Kidney capillary endothelial cell (primary cell): ENCODE measurements at places on chromosomes 2 and 18.

DNA sequence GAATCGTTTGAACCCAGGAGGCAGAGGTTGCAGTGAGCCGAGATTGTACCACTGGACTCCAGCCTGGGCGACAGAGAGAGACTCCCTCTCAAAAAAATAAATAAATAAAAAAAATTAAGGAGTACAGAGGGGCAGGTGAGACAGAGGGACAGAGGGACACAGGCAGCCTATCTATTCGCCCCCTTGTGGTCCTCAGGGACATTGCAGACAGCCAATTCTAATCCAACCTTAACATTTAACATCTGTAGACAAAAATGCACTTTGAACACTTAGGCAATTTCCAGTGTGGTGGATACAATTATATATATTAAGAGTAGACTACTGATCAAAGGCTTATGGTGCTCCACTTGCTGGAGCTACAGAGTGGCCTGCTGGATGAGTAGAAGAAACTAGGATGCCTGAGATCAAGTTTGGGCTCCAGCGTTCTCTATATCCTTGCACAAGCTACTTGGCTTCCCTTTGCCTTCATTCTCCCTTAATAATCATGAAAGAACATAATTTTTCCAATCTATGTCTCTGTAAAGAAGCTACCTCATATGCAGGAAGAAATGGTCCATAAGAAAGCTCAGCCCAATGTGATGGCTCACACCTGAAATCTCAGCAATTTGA is 8.2 kb upstream of the SMARCAL1 start:
- peak; percentile 40 for DNase-seq

GRCh38 chr2:9261231-9261883 is 54.7 kb downstream of the ASAP2 start:
- no peak for DNase-seq

DNA sequence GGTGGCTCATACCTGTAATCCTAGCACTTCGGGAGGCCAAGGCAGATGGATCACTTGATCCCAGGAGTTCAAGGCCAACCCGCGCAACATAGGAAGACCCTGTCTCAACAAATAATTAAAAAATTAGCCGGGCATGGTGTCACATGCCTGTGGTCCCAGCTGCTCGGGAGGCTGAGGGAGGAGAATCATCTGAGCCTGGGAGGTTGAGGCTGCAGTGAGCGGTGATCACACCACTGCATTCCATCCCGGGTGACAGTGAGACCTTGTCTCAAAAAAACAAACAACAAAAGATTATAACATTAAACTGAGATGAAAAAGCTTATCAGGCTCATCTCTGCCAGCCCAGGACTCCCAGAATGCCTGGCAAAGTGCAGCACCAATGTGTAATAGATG is 50.5 kb downstream of the PAPOLG start:
- DNase-seq = no peak

GRCh38 chr2:217998926-217999594 is 3.7 kb downstream of the TNS1 start:
- DNase-seq = no peak

DNA sequence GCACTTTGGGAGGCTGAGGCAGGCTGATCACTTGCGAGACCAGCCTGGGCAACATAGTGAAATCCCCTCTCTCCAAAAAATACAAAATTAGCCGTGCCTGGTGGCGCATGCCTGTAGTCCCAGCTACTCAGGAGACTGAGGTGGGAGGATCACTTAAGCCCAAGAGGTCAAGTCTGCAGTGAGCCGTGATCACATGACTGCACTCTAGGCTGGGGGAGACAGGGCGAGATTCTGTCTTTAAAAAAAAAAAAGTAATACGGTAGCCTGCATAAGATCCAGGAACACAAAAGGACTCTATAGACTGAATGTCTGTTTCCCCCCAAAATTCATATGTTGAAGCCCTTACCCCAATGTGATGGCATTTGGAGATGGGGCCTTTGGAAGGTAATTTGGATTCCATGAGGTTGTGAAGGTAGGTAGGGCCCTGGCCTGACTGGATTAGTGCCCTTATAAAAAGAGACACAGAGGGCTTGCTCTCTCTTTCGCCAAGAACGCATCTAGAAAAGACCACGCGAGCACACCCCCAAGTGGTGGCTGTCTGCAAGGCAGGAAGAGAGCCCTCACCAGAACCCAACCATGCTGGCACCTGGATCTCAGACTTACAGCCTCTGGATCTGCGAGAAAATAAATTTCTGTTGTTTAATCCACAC is 17.0 kb downstream of the MBOAT2 start:
- DNase-seq = no peak

DNA sequence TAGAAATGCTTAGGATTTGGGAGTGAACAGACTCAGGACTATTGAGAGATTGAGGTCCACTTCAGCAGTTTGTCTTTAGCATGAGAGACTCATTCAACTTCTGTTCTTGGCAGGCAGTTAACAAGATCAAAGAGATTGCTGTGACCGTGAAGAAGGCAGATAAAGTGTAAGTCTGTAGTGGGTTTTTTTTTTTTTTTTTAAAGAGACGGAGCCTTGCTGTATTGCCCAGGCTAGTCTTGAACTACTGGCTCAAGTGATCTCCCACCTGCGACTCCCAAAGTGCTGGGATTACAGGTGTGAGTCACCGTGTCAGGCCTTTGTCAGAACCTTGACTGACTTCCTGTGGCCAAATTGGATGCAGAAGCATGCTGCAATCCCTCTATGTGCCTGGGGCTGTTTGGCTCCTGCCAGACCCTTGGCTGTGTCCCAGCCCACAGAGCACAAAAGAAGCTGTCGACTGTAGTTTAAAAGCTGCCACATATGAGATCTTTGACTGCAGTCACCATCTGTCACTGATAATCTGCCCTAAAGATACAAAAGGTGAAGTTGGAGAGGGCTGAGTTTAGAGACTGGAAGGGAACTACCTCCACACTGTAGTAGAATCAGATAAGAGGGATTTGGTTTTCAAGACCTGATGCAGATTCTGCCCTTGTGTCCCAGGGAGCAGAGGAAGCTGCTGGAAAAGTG is 9.9 kb downstream of the CCT7 start:
- no peak for DNase-seq

DNA sequence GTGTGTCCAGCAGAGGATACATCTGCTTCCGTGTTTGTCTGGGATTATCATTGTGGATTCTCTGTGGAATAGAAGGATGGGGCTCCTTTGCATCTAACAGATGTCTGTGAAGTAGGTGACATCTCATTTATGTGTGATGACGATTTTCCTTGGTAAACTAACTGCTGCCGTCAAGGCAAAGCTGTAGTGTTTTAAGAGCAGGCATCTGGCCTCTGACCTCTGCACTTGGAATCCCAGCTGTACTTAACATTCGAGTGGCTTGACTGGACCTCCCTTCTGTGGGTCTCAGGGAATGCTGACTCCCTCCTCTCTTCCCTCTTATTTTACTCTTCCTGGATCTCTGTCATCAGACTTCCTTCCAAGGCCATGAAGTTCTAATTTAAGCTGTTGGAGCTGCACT is 56.4 kb downstream of the DCDC2C start:
- no peak for DNase-seq

DNA sequence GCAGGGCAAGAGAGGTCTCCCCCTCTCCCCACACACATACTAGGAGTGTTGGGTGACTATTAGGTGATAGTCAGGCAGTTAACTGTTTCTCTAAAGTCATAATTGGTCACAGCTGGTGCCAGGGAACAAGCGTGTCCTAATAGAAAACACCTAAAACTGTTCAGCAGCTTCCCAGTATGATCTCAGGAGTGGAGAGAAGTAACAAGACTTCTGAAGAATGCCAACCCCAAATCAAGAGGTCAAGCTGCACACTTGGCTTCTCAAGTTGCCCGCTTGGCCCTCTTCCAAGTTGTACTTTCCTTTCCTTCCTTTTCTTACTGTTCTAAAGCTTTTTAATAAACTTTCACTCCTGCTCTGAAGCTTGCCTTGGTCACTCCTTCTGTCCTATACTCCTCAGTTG is 22.4 kb upstream of the STAT1 start:
- no peak for DNase-seq

- DNase-seq = no peak
These were observed 79.4 kb upstream of the SMAD7 start for GRCh38 chr18:49030138-49030537.

DNA sequence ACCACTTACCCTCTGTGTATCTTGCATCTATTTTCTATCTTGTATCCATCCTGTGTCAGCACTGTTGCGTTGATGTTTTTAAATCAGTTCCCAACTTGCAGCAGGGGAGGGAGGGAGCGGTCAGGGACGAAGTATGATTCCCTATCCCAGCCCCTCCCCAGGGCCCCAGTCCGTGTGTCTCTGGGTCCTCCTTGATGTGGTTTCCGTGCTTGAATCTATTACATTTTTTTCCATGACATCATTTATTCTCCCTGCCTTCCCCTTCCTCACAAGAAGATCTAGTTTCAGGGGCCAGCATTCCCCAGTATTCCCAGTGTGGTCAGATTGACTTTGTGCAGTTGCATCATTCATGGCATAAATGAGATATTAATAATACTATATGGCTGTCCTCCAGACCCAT is 479.3 kb downstream of the PTPRM start:
- no peak for DNase-seq

DNA sequence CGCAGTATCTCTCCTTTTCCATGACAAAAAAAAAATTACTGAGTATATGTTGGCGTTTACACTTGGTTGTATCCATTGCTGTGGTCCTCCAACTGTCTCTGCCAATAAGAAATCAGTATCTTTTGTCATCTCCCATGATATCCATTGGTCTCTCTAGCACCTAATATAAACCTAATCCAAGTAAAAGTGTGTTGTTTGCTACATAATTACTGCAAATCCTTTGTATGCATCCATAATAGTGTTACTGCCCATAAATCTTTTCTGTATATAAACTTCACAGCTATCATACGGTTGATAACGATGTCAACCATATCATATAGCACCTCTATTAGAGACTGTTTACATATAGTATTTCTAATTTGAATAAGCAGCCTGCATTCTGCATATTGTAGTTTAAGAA is 226.9 kb downstream of the AGPS start:
- no peak for DNase-seq

DNA sequence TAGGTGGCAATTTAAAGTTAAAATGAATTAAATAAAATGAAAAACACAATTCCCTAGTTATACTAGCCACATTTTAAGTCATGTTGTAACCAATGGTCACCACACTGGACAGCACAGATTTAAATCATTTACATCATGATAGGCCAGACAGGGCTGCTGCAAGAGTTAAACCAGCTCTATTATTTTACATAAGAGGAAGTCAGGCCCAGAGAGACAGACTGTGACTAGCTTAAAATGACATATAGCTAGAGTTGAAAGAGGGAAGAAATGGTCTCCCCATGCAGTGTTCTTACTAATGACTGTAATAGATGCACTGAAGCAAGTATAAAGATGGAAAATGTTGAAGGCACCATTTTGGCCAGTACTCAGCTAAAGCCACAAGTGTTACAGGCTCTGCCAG is 69.6 kb downstream of the SLC66A3 start:
- DNase-seq = no peak

- DNase-seq = no peak
These were observed 275.7 kb upstream of the SPRED2 start for GRCh38 chr2:65708086-65708485.
